Activated CD4-positive, alpha-beta memory T cell treated with anti-CD3 and anti-CD28 coated beads for 36 hours (primary cell): ENCODE measurements at places on chromosomes 7 and 10. TPM values are rescaled to one million over a fixed set of nuclear protein-coding genes. Genes with fewer than 3 reads are reported as not detected.

DNA sequence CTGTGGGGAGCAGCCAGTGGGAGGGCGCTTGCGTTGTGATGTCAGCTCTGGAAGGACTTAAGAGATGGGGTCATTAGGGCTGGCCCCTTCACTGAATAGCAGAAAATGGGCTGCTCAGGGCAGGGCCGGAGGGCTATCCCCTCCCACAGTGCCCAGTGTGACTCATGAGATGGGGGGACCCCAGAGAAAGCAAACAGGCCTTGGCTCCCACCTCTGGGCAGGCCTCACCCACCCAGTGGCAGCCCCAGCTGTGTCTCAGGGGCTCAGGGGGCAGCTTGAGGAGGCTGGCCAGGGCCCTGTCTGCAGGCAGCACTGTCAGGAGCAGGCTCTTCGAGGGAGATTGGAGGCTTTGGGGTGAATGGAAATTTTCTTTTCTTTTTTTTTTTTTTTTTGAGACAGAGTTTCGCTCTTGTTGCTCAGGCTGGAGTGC lies 168.3 kb downstream of the SLIT1 start:
- no peak for DNase-seq

DNA sequence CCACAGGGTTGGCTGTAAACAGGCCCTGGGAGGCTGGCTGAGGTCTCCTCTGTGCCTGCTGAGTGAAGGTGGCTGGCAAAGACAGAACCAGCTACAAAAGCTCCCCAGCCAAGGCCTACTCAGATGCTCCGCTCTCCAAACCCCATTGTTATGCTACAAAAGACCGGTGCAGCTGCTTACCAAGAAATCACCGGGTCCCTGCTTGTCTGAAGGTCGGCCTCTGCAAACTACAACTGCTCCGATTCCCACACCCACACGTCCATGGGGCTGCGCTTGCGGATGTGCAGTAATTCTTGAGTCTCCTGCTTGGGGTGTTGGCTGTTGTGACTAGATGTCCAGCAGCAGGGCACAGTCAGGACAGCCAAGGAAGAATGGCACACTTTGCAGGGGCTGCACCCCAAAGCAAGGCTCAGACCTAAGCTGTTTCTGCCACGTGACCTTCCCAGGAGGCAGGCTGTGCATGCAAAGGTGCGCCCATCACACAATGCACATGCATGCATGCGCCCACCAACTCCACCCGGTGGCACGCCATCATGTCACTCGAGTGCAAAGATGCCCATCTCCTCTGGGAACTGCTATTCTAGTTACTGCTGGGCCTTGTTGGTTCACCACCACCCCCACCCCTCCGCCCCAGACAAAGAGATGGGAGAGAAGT lies 97.8 kb downstream of the OAT start:
- no peak for DNase-seq

DNA sequence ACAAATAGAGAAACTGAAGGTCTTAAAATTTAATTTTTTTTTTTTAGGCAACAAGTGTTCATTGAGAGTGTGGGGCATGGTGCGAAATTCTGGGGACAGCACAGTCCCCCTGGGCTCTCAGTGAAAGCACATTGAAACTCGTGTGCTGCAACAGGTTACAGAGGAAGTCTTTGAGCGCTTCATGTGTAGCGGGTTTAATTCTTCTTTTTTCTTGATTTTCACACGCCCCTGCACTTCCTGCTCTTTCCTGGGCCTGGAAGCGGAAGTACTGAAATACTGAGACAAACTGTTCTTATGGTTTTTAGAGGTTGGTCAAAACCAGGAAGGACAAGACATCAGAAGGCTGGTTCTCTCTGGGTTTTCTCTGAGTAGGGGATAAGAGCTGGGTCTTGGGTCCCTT lies 203.5 kb downstream of the PTEN start:
- peak; percentile 18 for DNase-seq

Gene FFAR4
- total RNA-seq: not detected

Gene CNPY1
- not detected for total RNA-seq

Gene CNNM1
- 0.43 TPM for total RNA-seq
